ENCODE measurements at places on chromosomes 1 and 21.

GRCh38 chr1:66182551-66183178 is 351.3 kb upstream of the SGIP1 start:
- no peak for DNase-seq

GRCh38 chr1:68234094-68234493 is 1.8 kb upstream of the WLS start:
- DNase-seq = no peak

DNA sequence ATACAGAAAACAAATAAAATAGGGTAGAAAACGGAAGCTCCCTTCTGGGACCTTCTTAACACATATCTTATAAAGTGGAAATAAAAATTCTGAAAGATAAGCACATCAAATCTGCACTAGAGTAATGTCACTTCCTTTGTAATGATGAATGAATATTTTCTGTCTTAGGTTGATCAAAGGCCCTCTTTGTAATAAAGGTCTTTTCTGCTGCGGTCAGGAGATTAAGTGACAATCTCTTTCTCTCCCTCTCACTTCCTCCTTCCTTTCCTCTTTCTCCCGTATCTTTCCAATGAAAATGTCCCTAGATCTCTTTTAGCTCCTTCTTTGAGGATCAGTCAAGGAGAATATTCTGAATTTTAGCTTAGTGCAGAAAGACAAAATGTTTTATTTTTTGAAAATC is 33.8 kb downstream of the TMCO1 start:
- DNase-seq = no peak

- no peak for DNase-seq
Observed at GRCh38 chr21:29288239-29288638, 10.5 kb upstream of the BACH1 start.

DNA sequence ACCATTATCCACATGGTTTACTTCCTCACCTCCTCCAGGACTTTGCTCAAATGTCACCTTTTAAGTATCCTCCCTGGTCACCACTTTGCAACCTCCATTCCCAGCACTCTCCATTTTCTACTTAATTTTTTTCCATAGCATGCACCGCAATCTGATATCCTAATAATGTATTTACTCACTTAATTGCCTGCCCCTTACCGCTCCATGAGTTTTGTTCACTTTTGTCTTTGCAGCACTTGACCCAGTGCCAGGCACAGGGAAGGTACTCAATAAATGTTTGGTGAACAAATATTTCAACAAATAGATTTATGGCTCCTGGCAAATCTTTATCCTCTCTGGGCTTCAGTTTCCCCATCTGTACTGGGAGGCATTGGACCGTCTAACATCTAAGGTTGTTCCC is 53.6 kb downstream of the UBE2T start:
- no peak for DNase-seq

GRCh38 chr1:17732475-17732874 is 22.7 kb upstream of the ACTL8 start:
- no peak for DNase-seq

All from kidney epithelial cell (primary cell).